ENCODE measurements at places on chromosomes 1 and 21. TPM values are rescaled to one million over a fixed set of nuclear protein-coding genes. Genes with fewer than 3 reads are reported as not detected.

ARTN gene
- total RNA-seq = 0.49 TPM

KCNC4 gene
- total RNA-seq = 1.5 TPM

COL9A2 gene
- 4.9 TPM for total RNA-seq

ADAMTS4 gene
- 6.8 TPM for total RNA-seq

LAMTOR5 gene
- total RNA-seq = 41.3 TPM

DNA sequence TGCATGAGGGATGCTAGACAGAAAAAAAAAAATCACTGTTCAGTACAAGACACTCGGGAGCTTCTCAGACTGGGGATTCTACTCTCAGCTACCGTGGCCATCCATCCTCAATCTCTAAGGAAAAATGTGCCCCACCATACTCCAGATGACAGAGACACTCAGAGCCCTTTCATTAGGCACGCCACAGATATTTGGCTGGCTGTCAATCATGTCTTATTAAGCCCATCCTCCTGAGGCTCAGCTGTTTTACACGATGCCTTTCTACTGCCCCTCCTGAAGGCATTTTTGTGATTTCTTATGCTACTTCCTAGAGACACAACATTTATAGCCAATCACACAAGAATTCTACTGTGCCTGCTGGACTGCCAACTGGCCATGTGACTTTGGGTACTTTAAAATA, 92.9 kb downstream of the KIF14 start:
- DNase-seq = peak; percentile 7

GRCh38 chr1:14815175-14815877, 216.8 kb downstream of the KAZN start:
- no peak for DNase-seq

DNA sequence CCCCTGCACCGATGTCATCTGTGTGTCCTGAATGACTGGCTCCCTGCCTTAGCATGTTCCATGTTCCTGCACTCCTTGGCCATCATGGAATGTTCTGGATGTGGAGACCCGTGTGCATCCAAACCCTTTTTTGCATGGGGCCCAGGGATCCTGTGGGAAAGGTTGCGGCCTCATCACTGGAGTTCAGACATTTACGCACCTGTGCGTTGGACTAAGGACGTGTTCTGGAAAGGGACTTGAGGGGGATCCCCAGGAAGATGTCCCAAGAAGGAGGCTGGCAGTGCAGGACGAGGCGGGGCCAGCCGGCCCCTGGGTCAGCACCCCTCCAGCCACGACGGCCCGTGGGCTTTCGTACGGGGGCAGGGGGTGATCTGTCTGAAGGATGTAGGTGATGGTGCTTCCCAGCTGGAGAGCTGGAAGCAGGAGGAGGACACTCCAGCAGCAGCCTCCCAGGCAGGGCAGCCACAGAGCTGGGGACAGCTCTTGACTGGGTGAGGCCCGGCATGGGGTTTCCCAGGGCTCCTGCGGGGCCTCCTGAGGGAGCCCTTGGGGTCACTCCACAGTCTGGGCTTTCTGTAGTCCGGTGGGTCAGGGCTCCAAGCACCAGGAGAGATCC, 67.2 kb downstream of the SCCPDH start:
- no peak for DNase-seq

- no peak for DNase-seq
Observed at GRCh38 chr1:85022700-85023099, 25.6 kb downstream of the MCOLN3 start.

DNA sequence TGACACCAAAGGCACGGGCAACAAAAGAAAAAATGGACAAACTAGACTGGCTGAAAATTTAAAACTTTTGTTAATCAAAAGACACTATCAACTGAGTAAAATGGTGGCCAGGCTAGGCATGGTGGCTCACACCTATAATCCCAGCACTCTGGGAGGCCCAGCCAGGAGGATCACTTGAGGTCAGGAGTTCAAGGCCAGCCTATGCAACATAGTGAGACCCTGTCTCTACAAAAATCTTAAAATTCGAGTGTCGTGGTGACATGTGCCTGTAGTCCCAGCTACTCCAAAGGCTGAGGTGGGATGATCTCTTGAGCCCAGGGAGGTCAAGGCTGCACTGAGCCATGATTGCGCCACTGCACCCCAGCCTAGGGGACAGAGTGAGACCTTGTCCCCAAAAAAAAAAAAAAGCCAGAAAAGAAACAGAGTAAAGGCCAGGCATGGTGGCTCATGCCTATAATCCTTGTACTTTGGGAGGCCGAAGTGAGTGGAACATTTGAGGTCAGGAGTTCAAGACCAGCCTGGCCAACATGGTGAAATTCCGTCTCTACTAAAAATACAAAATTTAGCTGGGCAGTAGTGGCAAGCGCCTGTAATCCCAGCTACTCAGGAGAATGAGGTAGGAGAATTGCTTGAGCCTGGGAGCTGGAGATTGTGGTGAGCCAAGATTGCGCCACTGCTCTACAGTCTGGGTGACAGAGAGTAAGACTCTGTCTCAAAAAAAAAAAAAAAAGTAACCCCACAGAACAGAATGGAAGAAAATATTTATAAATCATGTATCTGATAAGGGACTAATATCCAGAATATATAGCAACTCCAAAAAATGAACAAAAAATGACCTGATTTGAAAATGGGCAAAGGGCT, 8.0 kb downstream of the TUT4 start:
- no peak for DNase-seq

- DNase-seq = peak; percentile 59
Observed at GRCh38 chr1:11804666-11805421, 920 bp downstream of the MTHFR start.

DNA sequence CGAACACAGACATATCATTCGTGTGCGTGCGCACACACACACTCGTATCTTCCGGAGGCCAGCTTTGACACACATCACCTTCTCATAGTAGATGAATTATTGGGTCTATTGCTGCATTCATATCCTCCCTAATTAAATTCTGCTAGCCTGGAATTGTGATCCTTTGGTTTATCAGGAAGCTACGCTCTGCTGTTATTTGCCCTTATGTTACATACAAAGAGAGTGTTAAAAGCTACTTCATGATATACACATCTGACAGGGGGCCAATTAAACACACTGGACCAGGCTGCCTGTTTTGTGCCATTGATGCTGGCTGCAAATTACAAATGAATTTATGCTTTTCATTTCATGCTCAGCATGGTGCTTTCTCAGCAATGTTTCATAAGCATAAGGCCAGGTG, 252.0 kb downstream of the RHOU start:
- DNase-seq = no peak

- DNase-seq = no peak
Observed at GRCh38 chr21:17488620-17489019, 24.2 kb upstream of the CXADR start.

GRCh38 chr1:229385853-229386456, 43.1 kb upstream of the CCSAP start:
- DNase-seq = no peak

- DNase-seq = no peak
Observed at GRCh38 chr1:181349512-181349911, 133.8 kb upstream of the CACNA1E start.

GRCh38 chr21:37207441-37208009, 59.6 kb downstream of the VPS26C start:
- DNase-seq = no peak
